ENCODE measurements at places on chromosomes 12 and 14.

- DNase-seq, result peak; percentile 5
These were observed 823 bp downstream of the RNF10 start for GRCh38 chr12:120534703-120535655.

- DNase-seq, result no peak
These were observed 847 bp downstream of the MMP14 start for GRCh38 chr14:22837114-22837749.

- DNase-seq, result no peak
These were observed 27.9 kb downstream of the TMEM30B start for GRCh38 chr14:61253064-61253738.

DNA sequence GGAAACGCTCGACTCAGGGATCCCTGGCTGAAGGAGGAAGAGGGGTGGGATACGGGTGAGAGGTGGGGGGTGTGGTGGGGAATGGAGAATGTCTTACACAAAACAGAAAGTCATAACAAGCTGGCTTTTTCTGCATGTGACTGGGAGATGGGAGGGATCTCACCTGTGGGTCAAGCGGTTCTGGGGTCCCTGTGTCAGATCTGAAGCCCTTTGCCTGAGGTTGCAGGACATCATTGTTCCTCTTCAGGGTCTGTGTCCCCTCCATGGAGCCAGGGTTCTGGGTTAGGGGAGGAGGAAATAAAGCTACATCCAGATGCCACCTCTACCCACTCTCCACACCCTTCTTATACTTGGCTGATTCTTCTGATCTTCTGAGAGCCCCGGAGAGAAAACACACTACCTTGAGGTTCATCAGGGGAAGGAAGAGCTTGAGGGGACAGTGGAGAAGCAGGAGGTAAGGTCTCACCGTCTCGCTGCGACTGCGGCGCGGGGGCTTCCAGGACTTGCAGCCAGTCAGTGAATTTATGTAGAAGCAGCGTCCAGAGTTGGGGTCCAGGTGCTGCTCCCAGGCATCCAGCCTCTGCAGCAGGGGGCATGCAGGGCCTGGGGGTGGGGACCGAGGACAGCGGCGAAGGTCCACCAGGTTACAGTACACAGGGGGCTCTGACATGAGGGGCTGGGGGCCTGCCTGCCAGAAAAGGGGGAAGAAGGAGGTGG lies 2.5 kb downstream of the ARHGAP9 start:
- DNase-seq, result no peak

GRCh38 chr14:49860988-49861698 lies 8.6 kb upstream of the NEMF start:
- DNase-seq, result peak; percentile 35

DNA sequence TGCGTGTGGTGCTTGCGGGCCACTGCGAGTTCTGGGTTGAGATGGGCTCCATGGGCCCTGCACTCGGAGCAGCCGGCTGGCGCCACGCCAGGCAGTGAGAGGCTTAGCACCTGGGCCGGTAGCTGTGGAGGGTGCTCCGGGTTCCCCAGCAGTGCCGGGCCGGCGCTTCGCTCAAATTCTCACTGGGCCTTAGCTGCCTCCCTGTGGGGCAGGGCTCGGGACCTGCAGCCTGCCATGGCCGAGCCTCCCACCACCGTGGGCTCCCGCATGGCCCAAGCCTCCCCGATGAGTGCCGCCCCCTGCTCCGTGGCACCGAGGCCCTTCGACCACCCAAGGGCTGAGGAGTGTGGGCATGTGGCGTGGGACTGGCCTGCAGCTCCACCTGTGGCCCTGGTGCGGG lies 375.7 kb downstream of the NELL2 start:
- no peak for DNase-seq

- no peak for DNase-seq
These were observed 201.2 kb downstream of the TTC8 start for GRCh38 chr14:89025561-89026236.

GRCh38 chr14:61904946-61905345 lies 142.7 kb downstream of the SNAPC1 start:
- no peak for DNase-seq

GRCh38 chr12:62098132-62098531 lies 162.1 kb upstream of the USP15 start:
- DNase-seq, result no peak

DNA sequence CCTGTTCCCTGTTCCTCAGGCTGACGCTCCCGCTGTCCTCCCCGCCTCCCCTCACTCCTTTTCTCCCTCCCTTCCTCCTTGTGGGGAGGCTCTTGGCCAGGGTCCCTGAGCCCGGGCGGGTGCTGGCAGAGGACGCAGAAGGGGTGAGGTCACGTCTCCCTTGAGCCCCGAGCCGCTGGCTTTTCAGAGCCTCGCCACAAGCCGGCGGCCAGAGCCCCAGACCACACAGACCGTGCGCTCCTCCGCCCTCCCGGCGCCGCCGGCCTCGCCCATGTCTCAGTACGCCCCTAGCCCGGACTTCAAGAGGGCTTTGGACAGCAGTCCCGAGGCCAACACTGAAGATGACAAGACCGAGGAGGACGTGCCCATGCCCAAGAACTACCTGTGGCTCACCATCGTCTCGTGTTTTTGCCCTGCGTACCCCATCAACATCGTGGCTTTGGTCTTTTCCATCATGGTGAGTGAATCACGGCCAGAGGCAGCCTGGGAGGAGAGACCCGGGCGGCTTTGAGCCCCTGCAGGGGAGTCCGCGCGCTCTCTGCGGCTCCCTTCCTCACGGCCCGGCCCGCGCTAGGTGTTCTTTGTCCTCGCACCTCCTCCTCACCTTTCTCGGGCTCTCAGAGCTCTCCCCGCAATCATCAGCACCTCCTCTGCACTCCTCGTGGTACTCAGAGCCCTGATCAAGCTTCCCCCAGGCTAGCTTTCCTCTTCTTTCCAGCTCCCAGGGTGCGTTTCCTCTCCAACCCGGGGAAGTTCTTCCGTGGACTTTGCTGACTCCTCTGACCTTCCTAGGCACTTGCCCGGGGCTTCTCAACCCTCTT lies at the start of gene TMEM233:
TMEM233 (plus strand) TSS at position 197 of the 821 bp plus-strand sequence; CDS start at position 272, 75 bp downstream.
- no peak for DNase-seq

DNA sequence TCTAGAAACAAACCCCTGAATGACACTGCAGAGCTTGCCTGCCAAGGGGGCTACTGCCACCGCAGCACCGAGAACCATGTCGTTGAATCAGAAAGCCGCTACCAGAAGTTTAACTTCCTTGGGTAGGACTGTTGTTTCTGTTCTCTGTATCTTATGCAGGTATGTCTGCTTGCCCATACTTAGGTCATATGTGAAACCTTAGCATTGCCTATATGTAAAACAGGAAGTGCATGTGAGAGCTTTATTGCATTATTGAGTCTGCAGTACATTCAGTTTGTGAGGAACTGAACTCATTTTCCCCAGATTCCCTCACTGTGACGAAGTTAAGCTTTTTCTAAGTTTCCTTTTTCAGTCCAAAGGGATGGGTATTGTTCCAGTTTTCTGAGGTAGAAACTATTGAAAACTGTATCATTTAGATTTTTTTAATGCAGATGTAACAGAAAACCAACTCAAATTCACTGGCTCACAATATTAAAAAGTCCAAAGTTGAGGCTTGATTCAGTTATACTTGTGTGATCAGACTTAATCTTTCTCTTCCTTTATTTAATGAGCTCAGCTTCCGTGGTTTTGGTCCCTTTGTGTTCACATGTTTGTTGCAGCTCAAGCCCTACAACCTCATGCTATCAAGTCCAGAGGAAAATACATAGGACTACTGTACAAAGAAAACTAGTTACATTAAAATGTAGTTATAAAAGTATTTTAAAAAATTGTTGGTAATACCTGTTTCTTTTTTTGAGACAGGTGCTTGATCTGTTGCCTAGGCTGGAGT lies 6.9 kb downstream of the FBXO34 start:
- no peak for DNase-seq

GRCh38 chr14:50531595-50532501 lies 521 bp downstream of the MAP4K5 start:
- no peak for DNase-seq

DNA sequence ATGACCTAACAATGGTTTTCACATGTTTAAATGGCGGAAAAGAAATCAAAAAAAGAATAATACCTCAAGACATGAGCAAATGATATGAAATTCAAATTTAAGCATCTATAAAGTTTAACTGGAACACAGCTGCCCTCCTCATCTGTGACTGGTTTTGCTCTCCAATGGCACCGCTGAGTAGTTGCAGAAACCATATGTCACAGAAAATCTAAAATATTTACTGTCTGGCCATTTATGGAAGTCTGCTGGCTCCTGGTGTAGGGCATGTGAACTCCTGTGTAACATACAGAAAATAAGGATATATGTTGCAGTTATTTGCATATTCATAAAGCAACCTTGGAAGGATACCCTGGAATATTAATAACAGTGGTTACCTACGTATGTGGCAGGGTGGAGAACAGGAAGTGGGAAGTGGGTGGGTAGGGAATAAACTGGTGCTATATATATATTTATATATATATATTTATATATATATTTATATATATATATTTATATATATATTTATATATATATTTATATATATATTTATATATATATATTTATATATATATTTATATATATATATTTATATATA lies 48.4 kb downstream of the LTBP2 start:
- no peak for DNase-seq

DNA sequence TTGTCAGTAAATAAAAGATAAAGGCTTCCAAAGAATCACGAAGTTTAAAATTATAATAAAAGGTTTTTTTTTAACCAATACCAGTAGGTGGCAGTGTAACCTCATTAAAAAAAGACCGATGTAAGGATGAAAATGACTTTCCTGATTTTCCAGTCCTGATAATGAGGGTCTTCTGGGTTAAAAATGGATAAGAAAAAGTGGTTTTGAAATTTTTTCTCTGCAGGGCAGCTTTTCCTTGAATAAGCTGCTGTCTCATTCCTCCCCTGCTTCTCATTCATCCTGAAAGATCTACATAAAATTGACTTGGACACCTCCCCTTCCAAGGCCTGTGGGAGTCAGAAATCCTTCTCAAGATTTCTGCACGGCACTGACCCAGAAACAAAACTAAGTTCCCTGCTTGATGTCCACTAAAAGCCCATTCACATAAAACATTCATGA lies 58.9 kb upstream of the FBXO33 start:
- DNase-seq, result no peak

DNA sequence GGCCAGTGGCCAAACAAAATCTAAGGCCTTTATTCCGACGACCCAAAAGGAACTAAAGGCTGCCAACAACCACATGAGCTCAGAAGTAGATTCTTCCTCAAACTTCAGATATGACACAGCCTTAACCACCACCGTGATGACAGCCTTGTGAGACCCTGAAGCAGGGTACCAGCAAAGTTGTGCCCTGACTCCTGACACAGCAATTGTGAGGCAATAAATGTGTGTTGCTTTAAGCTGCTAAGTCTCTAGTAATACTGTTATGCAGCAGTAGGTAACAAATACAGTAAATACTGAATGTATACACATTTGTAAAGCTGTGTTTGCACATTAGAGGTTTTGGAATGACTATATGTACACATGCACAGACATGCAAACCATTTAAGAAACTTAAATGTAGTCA lies 10.7 kb upstream of the SLC6A13 start:
- DNase-seq, result no peak

Data from stimulated activated CD8-positive, alpha-beta memory T cell treated with anti-CD3 and anti-CD28 coated beads, Interleukin-15, amount 100 ng/mL, for 1 hour (primary cell).